ENCODE measurements at places on chromosomes 7 and 10. TPM values are rescaled to one million over a fixed set of nuclear protein-coding genes. Genes with fewer than 3 reads are reported as not detected.

- no peak for DNase-seq
Measured at GRCh38 chr7:19110776-19111175, 6.7 kb downstream of the TWIST1 start.

DNA sequence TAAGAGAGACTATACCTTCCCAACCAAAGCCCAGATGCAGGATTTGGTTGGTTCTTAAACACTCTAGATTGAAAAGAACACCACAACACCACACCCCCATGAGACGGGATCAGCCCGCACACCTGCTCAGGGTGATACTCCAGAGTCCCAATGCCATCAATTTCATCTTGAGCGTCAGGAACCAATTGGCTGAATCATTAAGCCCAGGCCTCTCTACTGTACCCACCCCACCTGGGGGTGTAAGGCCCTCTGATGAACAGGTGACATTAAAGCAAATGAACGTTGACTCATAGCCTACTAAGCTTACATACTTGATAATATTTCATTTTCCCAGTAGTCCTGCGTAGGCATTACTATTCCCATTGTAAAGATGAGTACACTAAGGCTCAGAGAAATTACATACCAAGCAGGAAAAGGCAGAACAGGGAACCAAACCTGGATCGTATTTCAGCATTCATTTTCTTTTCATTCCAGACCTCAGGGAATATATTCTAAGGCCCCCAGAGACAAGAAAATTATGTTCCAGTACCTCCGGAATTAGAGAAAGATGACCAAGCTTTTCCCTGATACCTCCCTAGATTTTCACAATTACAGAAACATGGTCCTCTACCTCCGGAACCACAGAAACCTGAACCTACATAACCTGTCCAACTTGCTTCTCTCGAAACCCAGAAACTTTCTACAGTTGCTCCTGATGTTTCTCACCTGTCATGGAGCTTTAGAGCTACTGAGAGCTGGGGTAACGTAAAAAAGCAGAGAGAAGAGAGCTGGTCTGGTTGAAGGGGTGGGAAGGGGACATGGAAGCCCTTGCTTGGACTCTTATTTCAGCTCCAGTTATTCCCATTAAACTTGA is 43.1 kb upstream of the KDM7A start:
- no peak for DNase-seq

GRCh38 chr7:75640201-75640600 is 98.5 kb downstream of the HIP1 start:
- no peak for DNase-seq

The IFIT1B gene
- not detected for total RNA-seq

Data from myocyte (in vitro differentiated cells).